ENCODE measurements at places on chromosomes 7 and 10.

DNA sequence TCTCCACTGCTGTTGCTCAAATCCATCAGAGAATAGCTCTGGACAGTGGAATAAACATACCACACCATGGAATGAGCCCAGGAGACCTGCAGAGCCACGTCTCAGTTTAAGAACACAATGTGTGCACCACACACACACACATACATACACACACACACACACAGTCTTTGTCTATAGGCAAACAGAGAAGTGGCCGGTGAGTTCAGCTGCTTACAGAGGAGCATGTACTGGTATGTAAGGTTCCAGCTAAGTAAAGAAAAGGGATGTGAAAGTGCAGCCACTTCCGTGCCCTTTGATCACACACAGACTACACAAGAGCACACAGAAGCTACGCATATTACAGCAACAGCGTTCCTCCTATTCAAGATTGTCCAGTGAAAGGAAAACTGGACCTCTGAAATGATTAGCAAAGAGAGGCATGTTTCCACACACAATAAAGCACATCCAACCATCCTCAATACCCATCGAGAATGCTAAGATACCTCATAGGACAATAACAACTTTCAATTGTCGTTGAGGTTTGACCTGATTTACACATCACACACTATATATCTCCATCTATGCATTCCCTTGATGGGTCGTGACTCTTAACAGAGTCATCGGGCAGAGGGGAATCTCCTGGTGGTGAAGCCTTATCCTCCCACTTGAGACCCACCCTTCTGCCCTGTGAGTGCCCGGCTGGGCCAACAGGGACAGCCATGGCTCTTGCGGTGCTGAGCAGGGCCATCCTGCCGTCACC lies 23.6 kb downstream of the SLC35B4 start:
- no peak for DNase-seq

DNA sequence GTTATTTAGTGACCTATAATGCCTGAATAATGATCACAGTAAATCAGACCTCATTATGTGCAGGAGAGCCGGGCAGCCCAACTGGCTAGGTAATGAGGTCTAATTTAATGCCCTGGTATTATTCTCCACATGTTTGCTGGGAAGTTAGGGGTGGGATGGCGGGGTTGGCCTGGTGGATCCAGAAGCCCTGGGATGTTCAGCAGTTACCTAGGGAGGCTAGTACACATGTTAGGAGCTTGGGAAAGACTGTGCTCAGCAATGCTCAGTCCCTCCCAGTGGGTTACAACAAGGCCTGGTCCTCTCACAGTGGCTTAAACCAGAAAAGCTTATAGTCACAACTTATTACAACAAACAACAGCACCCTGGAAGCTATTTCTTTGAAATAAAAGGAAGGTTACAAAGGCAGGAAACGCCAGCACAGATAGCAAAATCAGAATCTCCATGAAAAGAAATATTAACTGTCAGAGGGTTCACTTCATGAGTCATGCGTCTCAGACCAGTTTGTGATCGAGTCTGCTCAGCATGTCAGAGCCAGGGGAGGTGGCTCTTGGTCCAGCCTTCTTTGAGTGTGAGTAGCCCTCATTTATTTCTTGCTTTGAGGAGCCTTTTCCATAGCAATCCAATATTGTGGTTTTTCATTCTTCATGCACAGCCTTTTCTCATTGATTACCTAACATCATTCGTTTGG lies 418.6 kb upstream of the NPVF start:
- DNase-seq = no peak

DNA sequence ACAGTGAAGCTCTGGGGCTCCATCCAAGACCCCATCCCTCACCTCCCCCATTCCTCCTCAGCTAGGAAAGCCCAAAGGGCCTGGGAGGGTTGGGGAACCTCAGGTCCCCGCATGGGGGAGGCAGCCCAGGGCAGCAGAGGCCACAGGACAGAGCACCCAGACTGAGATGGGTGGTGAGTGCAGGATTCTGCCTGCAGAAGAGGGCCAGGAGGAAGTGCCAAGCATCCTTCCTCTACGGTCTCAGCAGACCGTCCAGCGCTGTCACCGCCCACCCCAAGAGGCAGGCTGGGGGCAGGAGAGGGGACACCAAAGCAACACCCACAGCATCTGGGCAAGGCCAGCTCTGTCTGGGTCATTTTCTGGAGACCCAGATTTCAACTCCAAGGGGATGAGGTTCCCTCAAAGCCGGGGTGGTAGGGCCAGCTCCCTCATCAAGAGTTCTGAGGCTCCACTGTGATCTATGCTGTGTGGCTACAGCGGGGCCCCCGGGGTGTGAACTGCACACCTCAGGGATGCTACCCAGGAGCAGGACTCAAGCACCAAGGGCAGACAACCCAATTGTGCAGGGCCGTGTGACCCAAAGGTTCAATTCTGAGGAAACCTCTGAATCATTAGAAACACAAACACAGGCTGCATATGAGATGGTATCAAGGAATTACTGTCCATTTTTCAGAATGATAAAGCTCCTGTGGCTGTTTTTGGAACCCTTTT lies 46.8 kb downstream of the CAMK2B start:
- no peak for DNase-seq

DNA sequence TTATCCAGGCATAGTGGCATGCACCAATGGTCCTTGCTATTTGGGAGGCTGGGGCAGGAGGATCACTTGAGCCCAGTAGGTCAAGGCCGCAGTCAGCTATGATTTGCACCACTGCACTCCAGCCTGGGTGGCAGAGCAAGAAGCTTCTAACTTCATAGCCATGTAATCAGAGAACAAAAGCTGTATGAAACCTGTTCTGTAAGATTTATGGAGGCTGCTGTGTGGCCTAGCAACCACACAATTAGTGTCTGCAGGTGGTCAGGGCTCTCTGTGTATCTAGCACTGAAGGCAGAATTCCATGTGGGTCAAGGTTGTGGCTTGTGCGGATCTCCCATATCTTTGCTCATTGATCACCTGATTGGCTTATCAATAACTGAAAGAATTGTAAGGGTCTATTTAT lies 221.5 kb upstream of the FOXK1 start:
- DNase-seq = no peak

- DNase-seq = peak; percentile 36
Measured at GRCh38 chr7:107953924-107954303, 49.0 kb downstream of the LAMB1 start.

DNA sequence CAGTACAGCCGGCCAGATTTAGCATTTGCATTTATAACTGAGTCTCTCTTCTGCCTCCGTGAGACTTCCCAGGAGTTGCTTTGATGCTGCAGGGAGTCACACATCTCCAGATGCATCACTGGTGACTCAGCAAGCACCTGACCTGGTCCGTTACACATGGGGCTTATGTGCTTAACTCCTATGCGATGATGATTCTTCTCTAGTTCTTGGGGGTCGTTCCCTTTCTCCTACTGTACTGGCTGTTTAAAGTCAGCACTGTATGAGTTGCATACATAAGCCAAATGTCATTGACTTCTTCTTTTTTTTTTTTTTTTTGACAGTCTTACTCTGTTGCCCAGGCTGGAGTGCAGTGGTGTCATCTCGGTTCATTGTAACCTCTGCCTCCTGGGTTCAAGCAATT lies 13.0 kb upstream of the AKR1E2 start:
- peak; percentile 27 for DNase-seq

DNA sequence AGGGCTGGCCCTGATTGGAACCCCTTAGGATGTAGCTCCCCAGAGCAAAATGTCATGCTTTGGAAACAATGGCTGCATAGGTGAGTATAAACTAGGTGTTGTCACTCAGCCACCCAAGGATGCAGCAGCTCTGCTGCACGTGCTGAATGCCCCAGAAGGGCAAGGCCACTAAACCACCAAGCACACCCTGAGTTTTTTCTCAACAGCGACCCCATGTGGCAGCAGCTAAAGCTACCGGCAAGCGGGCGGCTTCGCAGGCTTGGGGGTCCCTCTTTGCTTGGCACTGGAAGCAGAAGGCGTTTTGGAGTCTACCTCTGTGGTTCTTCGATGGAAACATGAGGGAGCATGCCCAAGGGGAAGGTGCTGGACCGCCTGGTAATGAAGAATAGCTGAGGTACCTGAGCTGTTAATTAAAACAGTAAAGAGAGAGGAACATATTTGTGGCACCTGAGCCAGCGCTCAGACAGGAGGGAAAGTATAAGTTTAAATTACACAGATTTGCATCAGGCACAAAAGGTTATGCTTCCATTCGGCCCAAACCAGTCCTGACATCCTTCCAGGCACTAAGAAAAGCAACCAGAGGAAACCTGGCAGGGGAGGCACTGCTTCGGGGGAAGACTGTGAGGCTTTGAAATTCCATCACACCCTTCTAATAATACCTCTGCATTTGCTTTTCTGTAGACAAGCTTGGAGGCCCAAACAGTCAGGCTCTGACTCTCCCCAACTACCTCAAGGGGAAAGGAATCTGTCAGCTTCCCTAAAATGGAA lies 152.1 kb downstream of the GFRA1 start:
- DNase-seq = no peak

DNA sequence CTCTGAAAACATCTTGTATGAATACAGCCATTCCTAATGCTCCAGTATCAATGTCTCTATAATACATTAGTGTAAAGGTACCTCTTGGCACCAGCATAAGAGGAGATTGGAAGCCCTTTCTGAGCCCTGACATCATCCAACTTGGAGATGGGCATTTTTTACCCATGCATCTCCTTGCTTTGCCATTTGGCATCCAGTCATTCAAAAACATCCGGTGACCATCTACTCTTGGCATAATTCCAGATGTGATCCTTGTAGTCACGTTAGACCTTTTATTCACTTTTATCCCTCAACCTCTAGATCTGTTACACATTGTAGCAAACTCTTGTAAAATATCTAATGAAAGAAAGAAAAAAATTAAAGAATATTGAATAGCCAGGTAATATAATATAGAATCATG lies 17.9 kb upstream of the SGMS1 start:
- DNase-seq = no peak

DNA sequence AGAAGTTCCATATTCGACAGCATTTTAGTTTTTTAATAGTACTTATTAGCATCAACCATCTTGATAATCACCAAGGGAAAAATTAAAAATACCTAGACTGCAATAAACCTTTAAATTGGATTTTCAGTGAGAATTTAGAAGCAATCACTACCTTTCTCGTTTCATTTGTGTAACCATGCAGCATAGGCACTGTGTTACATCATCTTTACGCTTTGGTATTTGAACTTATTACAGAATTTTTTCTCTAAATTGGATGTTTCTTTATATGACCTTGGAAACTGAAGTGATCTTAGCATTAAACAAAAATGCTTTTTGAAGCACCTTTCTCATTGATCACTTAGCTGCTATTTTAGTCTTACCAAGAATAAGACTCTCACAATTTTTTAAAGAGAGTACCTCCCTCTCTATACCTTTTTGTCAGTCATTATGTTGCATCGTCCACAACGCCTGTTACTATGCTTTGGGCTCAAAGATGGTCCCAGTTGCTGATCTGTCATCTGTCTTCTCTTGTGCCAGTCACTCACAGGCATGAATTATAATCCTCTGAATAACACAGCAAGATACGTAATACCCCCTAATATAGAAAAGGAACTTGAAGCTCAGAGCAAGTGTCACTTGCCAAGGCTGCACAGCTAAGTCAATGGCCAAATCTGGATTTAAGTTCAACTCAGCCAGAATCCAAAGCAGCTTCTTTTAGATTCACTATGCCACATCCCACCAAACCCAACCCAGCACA lies 19.6 kb upstream of the ASCC1 start:
- DNase-seq = no peak

DNA sequence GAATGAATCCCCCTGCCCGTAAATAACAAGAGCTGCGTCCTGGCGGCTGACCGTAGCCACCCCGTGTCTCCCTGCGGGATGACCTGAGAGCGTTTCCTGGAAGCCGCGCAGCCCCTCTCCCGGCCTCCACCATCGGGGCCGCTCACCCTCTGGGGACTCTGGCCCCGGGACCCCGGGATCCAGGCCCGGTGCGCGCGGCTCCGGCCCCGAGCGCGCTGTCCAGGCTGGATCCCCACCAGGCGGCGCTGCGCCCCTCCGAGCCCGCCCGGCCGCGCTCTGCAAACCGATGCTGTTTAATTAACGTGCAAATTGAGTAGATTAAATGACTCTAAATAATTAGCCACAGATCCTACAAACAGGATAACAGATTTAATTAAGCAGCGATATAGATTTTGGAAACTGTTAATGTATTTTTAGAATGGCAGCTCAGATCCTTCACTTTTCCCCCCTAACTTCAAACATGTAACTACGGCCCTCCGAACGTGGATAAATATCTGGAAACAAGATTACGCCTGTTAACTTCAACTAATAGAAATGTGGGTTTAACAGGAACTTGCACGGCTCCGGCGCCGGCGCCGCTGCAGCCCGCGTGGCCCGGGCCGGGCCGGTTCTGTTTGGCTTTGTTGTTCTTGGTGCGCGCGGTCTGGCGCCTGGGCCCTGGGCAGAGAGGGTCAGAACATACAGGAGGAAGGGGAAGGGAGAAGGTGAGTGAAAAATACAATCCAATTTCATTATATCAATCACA lies 7.1 kb upstream of the UNCX start:
- DNase-seq = no peak

GRCh38 chr7:101543846-101544245 lies 85.2 kb downstream of the MYL10 start:
- no peak for DNase-seq

DNA sequence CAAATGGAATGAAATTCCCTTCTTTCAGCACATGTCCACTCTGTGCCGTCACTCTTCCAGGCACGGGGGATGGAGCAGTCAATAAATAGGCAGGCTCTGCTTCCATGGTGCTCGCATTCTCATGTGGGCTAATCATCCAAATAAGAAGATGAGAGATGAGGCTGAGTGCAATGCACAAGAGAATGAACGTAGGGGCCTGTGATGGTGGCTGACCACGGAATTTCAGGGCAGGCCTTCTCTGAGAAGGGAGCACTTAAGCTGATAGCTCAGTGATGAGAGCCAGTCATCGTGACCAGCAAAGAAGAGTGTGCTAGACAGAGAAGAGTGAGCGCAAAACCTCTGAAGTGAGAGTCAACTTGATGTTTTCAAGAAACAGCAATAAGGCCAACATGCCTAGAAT lies 47.9 kb downstream of the TAF3 start:
- DNase-seq = no peak

DNA sequence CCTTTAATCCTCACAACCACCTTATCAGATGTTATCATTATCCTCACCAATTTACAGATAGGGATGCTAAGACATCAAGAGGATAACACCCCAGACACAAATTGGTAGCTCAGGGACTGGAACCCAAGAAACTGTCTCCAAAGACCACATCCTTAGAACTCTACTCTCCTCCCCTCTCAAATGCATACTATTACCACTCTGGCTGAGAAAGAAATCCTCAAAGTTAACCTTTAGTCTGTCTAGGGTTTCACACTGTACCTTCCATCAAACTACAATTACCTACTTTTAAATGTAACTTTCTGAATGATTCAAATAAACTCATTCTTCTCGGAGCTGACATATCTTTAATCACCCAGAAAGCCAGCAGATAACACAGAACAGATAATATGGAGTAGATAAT lies 6.6 kb downstream of the EZH2 start:
- no peak for DNase-seq

DNA sequence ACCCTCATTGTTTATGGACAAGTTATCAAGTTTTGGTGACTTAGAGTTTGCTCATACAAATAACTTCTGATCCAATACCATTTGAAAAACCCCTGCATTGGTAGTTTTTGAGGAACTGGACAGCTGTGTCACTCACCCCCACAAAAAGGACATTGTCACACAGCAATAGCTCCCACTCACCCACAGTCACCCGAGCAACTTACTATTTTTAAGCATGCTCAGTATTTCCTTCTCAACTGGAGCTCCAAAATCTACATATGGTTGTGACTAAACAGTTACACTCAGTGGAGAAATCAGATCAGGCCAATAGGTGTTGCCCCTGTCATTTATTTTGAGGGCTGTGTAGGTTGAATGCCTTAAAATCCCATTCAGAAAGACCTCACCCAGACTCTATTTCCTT lies 165.2 kb upstream of the AUTS2 start:
- DNase-seq = no peak

GRCh38 chr7:123535517-123535916 lies 1.1 kb upstream of the IQUB start:
- no peak for DNase-seq
